NCI-H345 (cell line): ENCODE measurements at places on chromosomes 7 and 10.

GRCh38 chr10:5603091-5603847 lies 63.1 kb downstream of the ASB13 start:
- no peak for DNase-seq

DNA sequence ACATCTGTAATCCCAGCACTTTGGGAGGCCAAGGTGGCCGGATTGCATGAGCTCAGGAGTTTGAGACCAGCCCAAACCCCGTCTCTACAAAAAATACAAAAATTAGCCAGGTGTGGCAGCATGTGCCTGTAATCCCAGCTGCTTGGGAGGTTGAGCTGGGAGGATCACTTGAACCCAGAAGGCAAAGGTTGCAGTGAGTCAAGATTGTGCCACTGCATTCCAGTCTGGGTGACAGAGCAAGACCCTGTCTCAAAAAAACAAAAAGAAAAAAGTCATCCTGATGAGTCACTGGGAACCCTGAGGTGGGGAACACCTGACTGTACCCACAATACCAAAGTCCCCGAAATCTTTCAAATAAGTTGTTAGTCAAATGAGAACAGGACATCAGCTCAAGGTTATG lies 80.0 kb downstream of the NEBL start:
- no peak for DNase-seq

DNA sequence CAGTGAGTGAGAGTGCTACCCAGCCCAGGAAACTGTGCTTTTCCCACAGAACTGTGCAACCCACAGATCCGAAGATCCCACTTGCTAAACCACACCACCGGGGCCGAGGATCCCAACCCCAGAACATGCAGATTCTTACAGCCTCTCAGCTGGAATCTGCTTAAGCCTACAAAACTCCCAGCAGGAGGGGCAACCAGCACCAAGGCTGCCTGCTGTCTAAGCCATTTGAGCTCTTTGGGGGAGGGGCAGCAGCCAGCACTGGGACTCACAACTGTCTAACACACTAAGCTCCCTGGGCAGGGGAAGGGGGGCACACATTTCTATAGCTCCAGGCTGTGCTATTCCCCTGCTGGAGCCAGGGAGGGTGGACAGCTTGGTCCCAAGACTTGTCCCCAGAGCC lies 529.9 kb downstream of the XPNPEP1 start:
- DNase-seq: no peak

DNA sequence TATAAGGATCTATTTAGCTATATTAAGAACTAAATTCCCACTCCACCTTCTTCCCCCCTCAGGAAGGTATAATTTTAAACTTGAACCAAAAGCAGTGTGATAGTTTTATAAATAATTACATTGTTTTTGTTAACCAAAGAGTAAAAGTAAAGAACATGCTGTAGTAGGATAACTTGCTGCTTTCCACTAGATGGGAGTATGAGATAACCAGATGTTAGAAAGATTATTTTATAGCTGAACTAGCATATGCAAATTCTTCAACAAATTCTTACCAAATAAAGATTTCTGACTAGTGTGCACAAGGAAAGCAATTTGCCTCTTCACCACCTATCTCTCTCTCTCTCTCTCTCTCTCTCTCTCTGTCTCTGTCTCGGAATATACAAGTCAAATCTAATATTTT lies 31.8 kb downstream of the TES start:
- no peak for DNase-seq

DNA sequence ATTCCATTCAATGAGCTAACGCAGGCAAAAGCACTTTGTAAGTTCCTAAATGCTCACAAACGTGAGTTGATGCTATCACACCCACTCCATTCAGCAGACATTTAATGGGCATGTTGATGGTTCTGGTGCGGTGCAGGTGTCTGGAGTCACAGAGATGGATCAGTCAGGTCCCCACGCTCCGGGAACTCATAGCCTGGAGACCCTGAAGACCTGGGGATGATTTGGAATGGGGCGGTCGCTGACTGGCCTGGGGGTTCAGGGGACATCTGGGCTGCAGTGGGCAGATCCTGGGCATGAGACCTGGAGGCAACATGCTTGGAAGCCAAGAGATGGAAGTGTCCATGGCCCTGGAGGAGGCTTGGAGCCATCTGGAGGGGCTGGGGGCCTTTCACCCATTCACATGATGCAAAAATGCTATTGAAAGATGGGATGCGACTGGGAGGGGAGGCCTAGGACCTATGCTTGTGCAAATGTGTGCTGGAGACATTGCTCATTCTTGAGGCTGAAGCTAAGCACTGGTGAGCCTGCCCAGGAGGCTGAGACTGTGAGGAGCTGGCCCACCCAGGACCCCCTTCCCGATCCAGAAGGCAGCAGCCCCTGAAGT lies 522.6 kb downstream of the GLRX3 start:
- no peak for DNase-seq

- no peak for DNase-seq
Measured at GRCh38 chr10:68566955-68567354, 6.8 kb downstream of the TET1 start.

DNA sequence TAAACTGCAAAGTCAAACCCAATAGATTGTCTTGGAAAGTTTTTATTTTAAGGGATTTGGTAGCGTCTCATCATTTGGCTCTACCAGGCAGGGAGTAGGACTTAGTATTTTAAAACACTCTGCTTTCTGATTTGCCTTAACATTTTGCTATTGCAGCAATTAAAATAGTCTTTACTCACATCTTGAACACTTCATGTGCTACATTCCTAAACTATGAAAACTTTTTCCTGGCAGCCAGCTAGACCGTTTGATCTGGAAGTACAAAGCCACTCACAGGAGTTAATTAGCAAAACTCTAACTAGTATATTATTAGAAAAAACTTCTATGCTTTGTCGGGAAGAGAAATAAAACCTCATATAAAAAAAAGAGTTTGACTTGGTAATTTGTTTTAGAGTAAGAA lies 111.4 kb downstream of the TFPI2 start:
- no peak for DNase-seq

DNA sequence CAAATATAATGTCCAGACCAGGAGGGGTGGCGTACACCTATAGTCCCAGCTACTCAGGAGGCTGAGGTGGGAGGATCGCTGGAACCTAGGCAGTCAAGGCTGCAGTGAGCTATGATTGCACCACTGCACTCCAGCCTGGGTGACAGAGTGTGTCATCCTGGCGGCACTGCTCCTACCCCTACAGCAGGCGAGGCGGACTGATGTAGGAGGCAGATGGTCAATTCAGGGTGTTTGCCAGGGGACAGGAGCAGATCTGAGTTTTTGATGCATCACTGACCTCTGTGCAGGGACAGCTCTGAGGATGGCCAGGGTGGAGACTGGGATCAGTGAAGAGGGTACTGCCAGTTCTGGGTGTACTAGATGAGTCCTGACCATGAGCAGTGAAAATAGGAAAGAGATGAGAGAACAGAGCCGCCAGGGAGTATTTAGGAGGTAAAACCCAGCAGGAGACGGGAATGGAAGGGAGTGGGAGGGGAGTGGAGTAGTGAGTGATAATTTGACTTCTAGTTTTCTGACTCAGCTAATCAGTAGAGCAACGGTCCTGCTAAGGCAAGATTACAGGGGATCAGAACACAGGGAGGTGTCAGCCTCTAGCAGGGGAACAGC lies 75.3 kb downstream of the HIP1 start:
- DNase-seq: no peak

DNA sequence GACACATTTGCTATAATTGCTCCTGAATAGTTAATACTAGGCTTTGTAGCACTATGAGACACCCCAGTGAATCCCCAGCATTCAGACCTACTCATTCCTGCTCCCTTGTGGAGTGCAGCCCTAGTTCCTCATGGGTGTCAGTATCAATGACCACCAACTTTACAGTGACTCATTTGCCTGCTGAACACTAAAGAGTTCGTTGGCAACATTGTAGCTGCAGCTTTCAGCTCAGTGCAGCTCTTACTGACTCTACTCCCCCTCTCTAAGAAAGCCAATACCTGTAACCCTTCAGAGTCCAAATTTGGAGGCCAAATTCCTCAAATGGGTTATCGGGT lies 127.1 kb upstream of the MTPN start:
- DNase-seq: no peak

DNA sequence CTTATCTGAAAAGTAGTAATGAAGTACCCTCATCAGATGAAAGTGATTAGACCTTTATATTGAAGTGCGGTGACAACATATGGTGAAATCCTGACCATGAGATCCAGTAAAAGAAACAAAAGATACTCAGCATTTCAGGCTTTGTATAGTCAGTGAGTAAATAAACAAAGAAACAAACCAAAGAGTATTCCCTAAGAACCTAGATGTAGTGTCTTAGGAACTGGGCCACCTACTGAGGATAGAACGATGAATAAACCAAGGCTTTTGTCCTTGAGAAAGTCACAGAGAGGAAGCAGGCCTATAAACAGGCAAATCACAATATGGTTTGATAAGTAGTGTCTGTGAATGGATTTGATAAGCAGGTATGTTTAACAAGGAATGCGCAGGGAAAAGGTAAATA lies 46.2 kb downstream of the ZNF277 start:
- no peak for DNase-seq

- DNase-seq: no peak
Measured at GRCh38 chr10:21265622-21266021, 259.9 kb downstream of the SKIDA1 start.

GRCh38 chr7:114784177-114784576 lies 137.7 kb upstream of the MDFIC start:
- no peak for DNase-seq

- no peak for DNase-seq
Measured at GRCh38 chr7:87156709-87157108, 4.5 kb downstream of the DMTF1 start.

- peak; percentile 22 for DNase-seq
Measured at GRCh38 chr7:76149847-76150691, 51.6 kb upstream of the SRRM3 start.

- DNase-seq: no peak
Measured at GRCh38 chr7:137695494-137695893, 151.3 kb downstream of the DGKI start.

DNA sequence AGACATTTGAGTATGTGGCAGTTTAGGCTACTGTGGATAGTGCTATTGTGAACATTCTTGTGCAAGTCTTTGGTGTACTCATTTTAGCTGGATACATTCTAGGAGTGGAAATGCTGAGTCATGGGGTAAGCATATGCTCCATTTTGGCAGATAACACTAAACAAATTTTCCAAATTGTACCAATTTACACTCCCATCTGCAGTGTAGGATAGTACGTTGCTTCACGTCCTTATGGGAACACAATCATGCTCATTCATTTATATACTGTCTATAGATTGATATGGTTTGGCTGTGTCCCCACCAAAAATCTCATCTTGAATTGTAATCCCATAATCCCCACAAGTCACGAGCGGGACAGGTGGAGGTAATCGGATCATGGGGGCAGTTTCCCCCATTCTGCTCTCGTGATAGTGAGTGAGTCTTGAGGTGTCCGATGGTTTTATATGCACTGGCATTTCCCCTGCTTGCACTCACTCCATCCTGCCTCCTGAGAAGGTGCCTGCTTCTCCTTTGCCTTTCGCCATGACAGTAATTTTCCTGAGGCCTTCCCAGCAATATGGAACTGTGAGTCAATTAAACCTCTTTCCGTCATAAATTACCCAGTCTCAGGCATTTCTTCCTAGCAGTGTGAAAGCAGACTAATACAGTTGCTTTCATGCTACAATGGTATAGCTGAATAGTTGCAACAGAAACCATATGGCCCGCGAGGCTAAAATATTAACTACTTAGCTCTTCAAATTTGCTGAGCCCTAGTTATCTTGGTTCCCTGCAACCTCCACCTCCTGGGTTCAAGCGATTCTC lies 25.6 kb downstream of the RNF216 start:
- DNase-seq: no peak

GRCh38 chr10:60425392-60426110 lies 35.9 kb upstream of the ANK3 start:
- DNase-seq: peak; percentile 29

DNA sequence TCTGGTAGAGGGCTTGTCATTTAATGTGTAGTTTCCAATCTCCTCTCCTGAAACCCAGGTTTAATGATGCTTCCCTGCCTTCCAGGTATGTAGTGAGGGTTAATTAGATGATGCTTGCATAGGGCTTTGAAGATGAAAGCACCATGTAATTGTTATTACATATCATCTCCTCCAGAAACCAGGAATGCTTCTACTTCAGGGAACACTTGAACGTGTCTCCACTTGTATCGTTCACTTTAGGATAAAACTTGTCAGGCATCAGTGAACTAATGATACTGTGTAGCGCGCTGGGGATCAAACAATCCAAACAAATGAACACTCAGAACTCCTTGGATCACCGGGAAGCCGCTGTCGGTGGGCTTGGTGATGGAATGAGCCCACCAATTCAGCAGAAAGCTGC lies 260.9 kb upstream of the FZD8 start:
- DNase-seq: peak; percentile 77

DNA sequence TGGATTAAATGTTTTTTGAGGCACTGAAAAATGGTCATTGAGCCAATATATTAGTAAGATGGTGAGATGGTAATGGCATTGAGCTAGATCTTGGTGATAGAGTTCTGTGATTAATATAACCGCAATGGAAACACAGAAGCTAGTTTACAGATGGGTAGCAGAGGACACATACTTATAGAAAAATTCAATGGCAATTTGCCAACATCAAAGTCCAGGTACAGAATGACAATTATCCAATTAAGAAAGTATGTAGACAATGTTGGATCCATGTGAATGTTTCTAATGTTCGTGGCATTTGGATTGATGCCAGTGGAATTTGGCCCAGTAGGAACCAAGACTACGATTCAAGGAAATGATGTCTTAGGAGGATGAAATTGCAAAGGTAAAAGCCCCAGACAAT lies 187.8 kb downstream of the GNAT3 start:
- DNase-seq: no peak

DNA sequence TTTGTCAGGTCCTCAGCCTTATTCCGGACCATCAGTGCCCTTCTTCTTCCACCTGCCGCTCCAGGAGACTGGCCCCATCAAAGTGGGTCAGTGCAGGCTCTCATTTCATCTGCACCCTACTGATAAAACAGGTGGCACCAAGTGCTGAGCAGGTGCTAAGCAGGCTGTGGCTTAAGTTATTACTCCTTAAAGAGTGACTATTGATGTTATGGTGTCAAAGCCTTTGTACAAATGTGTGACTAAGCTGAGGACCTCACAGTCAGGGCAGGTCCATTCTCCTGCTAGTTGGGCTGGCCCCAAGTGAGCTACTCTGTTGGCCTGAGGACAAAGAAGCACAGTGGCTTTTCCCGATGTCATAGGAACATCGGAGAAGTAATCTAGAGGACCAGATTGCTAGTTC lies 11.2 kb upstream of the CALD1 start:
- no peak for DNase-seq

DNA sequence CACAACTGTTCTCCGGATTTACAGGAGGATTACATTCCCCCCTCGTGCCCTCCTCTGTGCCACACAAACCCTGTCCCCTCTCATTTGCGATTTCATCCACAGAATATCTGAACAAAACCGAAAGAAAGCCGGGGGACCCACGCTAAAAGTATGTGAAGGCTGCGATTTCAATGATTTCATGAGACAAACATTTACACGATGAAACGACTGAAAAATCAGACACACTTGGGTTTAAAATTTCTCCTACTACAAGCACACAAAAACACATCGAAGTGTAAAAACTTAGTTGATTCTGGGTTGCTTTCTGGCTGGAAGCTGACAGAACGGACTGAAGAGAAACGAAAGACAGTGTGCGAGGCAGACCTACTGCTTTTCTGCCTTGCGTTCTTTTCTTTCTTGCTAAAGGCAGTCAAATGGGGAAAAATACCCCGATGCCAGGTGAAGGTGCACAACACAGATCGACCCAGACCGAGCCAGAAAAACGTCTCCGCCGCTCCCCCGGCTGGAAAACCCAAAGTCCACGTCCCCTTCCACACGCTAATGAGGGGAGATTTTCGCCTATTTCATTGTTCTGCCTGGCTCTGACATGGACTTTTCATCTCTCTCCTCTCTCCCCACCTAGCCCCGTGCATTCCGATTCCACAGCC lies 1.2 kb downstream of the HIPK2 start:
- DNase-seq: peak; percentile 50
